ENCODE measurements at places on chromosomes 1 and 21.

DNA sequence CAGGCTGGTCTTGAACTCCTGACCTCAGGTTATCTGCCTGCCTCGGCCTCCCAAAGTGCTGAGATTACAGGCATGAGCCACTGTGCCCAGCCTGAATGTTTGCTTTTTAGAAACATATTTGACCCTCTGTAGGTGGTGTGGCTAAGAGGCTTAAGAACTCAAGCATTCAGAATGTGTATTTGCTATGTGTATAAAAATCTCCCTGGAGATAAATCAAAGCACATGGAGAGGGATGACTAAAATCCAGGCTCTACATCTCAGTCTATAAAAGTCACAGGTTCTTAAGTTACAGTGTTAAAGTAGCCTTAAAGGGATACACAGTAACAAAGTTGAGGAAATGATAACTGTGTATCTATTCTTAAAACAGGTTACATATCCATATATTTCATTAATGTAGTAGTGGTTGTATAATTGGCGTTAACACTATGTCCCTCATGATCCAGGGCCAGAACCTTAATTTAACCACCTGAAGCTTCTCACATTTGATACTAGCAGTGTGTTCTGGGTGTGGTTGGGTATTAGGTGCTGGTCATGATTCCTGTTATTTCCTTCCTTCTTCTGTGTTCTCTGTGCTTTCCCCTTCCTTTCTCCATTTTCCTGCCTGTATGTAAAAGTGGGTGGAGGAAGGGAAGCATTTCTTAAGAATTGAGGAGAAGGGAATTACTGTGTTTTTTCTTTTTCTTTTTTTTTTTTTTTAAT lies 16.2 kb downstream of the GIPC2 start:
- no peak for DNase-seq

DNA sequence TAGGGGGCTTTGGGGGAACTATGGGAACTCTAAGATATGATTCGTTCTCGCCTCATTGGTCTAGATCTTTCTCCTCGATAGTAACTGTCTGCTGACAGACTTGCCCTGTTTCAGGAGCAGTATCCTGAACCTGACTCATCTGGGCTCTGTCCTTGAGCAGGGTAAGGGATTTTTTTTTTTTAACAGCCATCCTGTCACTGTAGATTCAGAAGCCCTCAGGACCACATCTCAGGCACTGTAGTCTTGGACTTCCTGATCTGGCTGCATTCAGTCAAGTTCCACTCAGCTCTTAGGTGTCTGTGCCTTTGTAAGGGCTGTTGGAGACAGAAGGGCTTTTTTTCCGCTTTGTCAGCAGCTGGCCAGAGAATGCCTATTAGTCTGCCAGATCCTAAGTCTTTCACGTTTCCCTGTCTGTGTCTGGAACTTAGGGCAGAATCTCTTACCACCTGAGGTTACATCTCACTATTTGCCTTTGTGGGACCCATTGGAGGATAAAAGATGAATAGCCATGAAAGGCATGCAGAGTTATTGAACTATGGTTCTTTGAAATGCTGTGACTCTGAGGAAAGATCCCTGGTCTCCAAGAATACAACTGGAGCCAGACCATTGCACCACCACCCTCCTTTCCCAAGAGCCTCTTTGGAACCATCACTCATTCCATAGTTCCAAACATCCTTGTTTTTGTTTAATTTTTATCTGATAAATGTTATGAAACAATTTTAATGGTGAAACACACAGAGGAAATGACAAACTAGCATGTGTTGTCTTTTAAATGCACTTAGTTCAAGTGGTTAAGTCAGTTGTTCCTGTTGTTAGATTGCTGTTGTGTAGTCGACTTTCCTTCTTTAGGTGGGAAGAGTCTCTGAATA lies 49.7 kb upstream of the MACF1 start:
- DNase-seq = no peak

DNA sequence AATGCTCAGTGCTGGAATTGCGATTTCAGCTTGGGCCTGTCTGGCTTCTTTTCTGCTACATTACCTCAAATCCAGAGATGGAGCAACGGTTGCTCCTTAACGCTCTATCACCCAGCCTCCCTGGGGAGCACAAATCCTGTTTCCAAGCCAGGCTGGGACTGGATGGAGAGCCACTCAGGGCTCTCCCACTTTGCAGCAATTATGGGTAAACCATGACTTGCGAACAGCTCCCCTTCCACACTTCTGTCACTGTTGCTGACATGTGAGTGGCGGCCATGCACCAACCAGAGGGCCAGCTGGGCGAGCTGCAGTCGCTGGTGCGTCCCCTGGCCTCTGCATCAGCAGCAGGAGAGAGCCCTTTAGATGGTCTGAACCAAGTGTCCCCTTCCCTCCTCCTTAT lies 65.1 kb upstream of the RAB4A start:
- no peak for DNase-seq

DNA sequence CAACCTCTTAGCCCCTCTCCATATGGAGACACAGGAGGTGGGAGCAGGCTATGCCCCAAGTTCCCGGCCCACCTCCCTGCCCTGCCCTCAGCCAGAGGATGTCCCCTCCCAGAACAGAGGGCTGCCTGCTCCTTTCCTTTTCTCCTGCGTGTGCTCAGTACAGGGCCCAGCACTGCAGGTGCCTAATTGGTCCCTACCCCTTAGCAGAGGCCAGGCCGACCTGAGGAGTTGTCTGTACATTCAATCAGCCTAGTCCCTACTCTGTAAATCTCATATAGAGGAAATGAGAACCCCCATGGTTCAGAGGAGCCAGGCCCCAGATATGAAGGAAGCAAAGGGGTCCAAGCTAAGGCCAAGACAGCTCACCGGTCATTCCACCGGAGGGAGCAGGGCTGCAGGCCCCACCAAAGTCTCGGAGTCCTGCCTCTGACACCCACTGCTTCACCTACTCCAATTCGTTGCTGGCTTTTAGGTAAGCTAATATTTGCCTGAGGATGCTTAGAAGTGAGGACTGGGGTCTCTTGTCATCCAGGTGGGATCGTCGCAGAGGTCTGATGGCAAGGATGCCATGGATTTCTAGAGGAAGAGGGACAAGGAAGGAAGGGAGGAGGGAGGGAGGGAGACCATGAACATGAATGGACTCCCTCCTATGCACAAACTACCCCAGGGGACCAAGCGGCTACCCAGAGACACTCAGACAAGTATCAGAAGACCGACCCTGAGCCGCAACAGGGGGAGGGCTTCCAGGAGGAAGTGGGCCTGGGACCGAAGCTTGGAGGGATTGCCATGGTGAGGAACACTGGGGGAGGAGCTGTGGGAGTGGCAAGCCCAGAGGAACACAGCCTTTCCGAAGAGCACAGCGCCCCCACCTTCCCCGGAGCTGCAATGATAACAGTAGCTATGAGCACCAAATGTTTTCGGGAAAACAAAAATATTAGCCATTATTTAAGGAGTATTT lies 30.4 kb upstream of the FOXO6 start:
- DNase-seq = no peak

DNA sequence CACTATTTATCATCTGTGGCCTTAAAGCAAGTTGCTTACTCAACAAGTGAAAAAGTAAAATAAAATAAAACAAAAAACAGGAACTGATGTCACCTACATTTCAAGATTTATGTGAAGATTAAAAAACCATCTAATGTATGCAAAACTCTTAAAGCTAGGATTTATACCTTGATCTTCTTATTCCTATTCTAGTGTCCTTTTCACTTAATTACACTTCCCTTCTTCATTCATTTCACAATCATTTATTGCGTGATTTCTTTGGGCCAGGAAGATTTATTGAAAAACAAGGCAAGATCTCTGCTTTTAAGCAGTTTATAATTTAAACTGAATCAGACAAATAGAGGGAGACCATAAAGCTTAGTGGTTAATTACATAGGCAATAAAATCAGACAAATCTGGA lies 18.6 kb downstream of the PTGER3 start:
- no peak for DNase-seq

- DNase-seq = no peak
Measured at GRCh38 chr21:46003575-46004007, 22.0 kb downstream of the COL6A1 start.

DNA sequence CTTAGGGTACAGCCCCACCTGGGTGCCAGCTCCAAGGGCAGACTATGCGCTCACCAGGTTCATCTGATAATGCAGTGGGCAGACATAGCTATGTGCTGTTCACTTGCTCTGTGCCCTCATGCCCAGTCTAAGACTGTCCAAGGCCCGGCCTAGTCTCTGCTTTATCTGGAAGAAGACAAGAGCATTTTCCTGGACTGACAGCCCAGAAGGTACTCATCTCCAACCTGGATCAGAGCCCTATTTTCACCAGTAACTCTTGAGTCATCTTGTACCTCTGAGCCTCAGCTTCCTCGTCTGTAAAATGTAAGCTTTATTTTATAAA lies 28.5 kb upstream of the LRRC8C start:
- DNase-seq = no peak

GRCh38 chr1:91776068-91776794 lies 109.7 kb downstream of the TGFBR3 start:
- DNase-seq = no peak

- DNase-seq = peak; percentile 18
Measured at GRCh38 chr1:244322791-244323521, 128.8 kb downstream of the ADSS2 start.

GRCh38 chr1:55861676-55862340 lies 646.6 kb upstream of the USP24 start:
- DNase-seq = no peak

GRCh38 chr1:8384088-8384487 lies 66.2 kb downstream of the SLC45A1 start:
- no peak for DNase-seq

DNA sequence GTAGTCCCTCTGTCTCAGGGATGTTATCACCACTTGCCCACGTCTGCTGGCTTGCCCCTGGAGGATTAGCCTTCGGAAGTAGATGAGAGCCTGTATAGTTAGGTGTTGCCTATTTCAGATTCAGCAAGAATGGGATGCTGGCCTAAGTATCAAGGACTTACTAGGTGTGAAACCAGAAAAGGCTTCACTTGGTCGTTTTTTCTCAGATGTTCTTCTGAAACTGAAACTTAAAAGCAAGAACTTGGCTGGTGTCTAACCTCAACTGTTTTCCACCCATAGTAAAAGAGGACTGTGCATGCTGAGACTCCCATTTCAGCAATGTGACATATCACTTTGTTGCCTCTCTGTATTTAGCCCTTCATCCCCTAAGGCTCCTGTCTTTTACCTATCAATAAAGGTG lies 67.0 kb upstream of the LRRC53 start:
- DNase-seq = no peak

DNA sequence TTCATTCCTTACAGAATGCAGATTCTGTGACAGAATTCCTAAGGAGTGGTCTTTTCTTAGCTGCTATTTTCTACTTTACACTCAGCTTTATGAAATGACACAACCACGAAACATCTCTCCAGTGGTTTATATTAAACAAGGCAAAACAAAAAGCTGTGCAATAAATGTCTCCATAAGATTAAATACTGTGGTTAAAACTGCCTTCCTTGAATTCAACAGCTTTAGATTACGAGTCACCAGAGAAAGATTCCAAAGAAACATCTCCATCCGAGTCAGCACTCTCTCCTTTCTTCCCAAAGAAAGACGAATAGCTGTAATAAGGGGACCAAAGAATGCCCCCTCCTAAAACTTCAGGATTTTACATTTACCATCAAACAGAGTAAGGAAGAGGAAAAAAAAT lies 4.6 kb upstream of the C1orf87 start:
- DNase-seq = no peak

GRCh38 chr1:232011961-232012360 lies 385.4 kb downstream of the DISC1 start:
- no peak for DNase-seq

- no peak for DNase-seq
Measured at GRCh38 chr1:20787840-20788795, 1.0 kb upstream of the HP1BP3 start.

GRCh38 chr1:202143011-202143767 lies 1.3 kb downstream of the ARL8A start:
- DNase-seq = no peak

DNA sequence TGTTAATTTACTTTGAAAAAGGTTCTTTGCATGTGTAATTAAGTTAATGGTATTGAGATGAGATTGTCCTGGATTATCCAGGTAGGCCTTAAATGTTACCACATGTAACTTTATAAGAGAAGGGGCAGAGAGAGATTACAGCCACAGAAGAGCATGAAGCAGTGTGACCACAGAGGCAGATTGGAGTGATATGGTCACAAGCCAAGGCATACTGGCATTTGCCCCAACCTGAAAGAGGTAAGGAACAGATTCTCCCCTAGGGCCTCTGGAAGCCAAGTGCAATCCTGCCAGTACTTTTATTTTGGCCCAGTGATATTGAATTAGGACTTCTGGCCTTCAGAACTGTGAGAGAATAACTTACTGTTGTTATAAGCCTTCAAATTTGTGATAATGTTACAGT lies 23.0 kb downstream of the RNF2 start:
- no peak for DNase-seq

- DNase-seq = no peak
Measured at GRCh38 chr21:34526618-34527290, 14.7 kb upstream of the KCNE1 start.

DNA sequence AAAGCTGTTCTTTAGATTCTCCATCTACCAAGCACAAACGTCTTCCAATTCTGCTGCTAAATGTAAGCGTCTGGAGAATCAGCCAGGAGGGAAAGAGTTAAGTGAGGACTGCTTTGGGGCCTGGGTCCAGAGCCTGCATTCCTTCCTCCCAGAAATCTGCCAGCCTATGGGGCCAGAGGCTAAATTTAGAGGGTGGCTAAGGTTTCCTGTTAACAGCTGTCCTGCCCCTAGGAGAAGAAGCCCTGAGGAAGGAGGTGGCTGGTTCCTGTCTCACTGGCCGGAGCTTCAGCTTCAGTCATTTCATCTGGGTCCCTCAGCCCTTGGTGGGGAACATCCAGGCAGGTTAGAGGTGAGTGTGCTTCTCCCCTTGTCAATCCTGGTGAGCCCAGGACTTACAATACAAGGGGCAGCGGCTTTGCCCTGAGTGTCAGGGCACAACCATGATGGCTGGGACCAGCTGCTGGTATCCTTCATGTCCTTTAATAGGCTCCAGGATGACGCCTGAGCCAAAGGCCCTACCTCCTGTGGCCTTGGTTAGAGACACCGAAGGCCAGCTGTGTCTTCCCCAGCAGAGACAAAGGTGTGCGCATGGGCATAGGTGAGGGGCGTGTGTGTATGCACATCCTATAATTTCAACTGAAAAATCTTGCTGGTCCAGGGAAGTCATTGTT lies at the start of gene STYXL2:
Gene STYXL2 (plus strand): TSS at position 230 of the 671 bp plus-strand sequence. CDS start 775 bp downstream, outside the sequence.
- no peak for DNase-seq

GRCh38 chr1:31706384-31707058 lies 2.7 kb upstream of the COL16A1 start:
- DNase-seq = no peak

GRCh38 chr1:43991200-43991475 lies 261 bp upstream of the CCDC24 start:
- DNase-seq = no peak

- no peak for DNase-seq
Measured at GRCh38 chr1:94283462-94283861, 46.1 kb upstream of the ARHGAP29 start.

GRCh38 chr1:74481607-74482006 lies 30.8 kb downstream of the LRRC53 start:
- DNase-seq = no peak

GRCh38 chr1:58929671-58930325 lies 146.0 kb upstream of the JUN start:
- DNase-seq = peak; percentile 90

All from stimulated activated CD8-positive, alpha-beta memory T cell treated with anti-CD3 and anti-CD28 coated beads, Interleukin-4, amount 100 ng/mL, for 4 hours (primary cell).